ENCODE measurements at places on chromosomes 2 and 18. TPM values are rescaled to one million over a fixed set of nuclear protein-coding genes. Genes with fewer than 3 reads are reported as not detected.

The C2orf80 gene
- not detected for total RNA-seq

The ARID5A gene
- total RNA-seq, result 6.1 TPM

The MC5R gene
- not detected for total RNA-seq

- DNase-seq, result no peak
Observed at GRCh38 chr2:174312581-174313234, 22.0 kb upstream of the SP9 start.

The TUBA3D gene
- total RNA-seq, result not detected

- no peak for DNase-seq
Observed at GRCh38 chr2:42960002-42960841, 167.8 kb upstream of the HAAO start.

DNA sequence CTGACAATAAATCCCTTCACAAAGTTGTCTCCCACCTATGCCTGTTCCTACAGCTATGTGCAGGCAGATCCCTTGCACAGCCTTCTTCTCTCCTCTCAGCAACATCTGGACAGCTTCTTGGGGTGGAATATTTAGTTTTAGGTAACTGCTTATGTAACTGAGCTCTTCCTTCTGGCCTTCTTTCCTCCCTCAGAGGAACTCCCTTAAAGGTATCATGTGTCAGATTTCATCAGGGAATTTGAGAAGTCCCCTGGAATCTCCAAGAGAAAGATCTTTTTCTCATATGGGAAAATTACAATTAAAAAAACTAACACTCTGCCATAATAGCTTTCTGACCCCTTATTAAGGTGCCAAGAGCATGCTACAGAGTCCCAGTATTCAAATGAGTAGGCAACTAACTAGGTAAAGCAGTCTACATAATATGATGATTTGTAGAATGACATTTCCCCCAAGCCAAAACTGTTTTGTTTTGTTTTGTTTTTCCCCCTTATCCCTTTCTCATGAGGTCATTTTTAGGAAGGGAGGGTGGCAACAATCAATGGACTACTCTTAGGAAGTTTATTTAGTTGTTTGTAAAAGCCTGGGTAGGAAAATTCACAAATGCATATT, 2.4 kb downstream of the TMEM200C start:
- no peak for DNase-seq

DNA sequence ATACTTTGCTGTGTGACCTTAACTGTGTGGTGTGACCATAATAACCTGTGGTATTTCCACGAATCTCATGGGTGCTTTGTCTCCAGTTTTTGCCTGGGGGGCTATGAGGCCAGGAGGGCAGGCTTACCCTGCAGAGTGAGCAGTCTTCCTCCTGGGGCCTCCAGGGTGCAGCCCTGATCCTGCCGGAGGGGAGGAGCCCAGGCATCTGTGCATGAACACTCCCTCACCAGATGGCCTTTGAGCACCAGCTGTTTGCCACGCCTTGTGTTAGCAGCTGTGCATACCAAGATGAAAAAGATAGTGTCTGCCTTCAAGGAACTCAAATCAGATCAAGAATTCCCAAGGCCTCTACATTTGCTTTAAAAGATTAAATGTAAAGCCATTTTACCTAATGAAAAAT, 75.0 kb upstream of the RBM44 start:
- DNase-seq, result peak; percentile 35

The SLC5A6 gene
- total RNA-seq, result 46.0 TPM

DNA sequence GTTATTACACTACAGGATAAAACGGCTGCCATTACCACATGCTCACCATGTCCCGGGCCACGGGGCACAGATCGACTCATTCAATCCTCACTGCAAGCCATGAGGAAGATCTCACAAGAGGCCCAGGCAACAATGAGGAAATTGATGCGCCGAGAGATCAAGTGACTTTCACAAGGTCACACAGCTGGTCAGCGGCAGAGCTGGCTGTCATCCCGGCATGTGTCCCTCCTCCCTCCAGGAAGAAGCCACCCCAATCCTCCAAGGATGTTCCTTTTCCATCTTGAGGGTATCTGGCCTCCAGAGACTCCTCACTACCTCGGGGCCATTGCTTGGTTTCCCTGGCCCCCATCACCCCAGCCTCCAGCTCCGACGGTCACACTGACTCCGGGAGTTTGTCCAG, 65.3 kb upstream of the GLI2 start:
- DNase-seq, result no peak

GRCh38 chr2:225190987-225191386, 148.7 kb upstream of the DOCK10 start:
- DNase-seq, result peak; percentile 17

DNA sequence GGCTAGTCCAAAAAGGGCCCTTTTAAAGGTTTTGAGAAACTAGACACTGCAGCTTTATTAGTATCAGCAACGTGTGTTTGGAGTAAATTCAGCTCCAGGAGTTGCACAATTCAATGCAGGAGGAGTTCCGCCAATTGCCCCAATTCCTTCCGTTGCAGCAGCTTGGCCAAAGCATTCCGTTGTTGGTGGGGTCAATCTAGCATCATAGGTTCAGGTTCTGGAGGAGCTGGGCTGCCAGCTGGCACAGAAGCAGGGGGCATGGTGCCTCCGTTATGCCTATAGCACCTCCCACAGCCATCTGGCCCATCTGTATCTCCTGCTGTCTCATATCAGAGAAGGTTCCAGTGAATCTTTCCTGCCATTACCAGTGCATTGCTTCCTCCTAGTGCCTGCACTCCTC, 55.4 kb downstream of the REL start:
- DNase-seq, result no peak

GRCh38 chr2:194735837-194736542, 921.0 kb upstream of the SLC39A10 start:
- DNase-seq, result peak; percentile 5

GRCh38 chr2:218026676-218027425, 24.1 kb upstream of the TNS1 start:
- DNase-seq, result no peak

The MARCHF4 gene
- total RNA-seq, result 1.9 TPM

- no peak for DNase-seq
Observed at GRCh38 chr2:3864943-3865865, 161.8 kb downstream of the DCDC2C start.

The FTCDNL1 gene
- 0.52 TPM for total RNA-seq

DNA sequence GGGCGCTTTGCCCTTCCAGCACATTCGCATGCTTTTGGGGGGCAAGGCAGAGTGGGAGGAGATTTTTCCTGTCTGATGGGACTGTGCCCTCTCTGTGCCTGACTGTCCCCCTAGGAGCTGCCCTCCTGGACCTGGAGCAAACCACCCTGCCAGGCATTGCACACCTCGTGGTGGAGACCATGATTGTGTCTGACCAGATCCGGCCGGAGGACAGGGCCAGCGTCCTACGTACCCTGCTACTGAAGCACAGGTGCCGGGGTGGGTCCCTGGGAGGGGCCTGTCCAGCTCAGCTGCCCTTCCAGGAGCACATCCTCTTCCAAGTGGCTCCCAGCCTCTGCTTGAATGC, 5.3 kb downstream of the SLC4A3 start:
- no peak for DNase-seq

DNA sequence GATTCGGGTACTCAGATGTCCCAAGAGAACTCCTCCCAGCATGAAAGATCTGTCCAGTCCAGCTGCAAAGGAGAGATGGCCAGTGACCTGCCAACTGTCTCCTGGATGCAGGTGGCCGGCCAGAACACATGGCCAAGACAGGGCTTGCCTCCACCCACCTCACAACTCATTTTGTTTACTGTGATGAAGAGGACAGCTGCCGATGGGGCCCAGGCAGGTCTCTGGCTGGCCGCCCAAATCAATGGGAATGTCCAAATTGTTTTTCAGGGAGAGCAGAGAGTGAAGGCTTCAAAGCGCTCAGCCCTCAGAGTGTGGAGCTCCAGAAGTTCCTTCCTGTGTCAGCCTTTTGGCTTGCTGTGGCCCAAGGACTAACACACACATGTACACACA, 41.9 kb downstream of the FOSL2 start:
- no peak for DNase-seq

The EGR4 gene
- total RNA-seq, result not detected

DNA sequence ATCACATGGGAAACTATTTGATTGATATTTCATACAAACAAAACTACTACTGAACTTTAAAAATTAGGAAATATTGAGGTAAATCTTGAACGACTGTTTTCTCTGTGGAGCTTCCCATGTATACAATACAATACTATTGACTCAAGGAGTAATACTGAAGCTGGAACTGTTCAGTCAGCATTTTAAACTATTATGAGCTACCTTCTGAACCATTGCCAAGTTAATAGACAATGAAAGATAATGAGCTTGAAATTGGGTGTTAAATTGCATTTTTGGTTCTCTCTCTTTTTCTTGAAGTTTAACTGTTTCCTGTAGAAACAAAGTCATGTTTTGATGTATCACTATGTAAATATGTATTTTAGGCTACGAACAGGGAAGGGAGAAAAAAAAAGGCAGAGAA, 569.2 kb downstream of the ZEB2 start:
- DNase-seq, result peak; percentile 29

GRCh38 chr2:118580651-118581050, 266.8 kb downstream of the EN1 start:
- DNase-seq, result peak; percentile 73

The DLX1 gene
- 7.6 TPM for total RNA-seq
